ENCODE measurements at places on chromosomes 13 and 19.

GRCh38 chr13:67341406-67341805 is 111.3 kb upstream of the PCDH9 start:
- no peak for DNase-seq

GRCh38 chr13:68056816-68057710 is 826.9 kb upstream of the PCDH9 start:
- DNase-seq: no peak

- no peak for DNase-seq
Observed at GRCh38 chr19:16482745-16483144, 11.0 kb upstream of the EPS15L1 start.

- peak; percentile 85 for DNase-seq
Observed at GRCh38 chr19:6518145-6518911, 12.5 kb upstream of the TNFSF9 start.

GRCh38 chr19:19948800-19949199 is 48.1 kb downstream of the ZNF93 start:
- DNase-seq: no peak

- no peak for DNase-seq
Observed at GRCh38 chr19:45863335-45863839, 440 bp upstream of the SYMPK start.

DNA sequence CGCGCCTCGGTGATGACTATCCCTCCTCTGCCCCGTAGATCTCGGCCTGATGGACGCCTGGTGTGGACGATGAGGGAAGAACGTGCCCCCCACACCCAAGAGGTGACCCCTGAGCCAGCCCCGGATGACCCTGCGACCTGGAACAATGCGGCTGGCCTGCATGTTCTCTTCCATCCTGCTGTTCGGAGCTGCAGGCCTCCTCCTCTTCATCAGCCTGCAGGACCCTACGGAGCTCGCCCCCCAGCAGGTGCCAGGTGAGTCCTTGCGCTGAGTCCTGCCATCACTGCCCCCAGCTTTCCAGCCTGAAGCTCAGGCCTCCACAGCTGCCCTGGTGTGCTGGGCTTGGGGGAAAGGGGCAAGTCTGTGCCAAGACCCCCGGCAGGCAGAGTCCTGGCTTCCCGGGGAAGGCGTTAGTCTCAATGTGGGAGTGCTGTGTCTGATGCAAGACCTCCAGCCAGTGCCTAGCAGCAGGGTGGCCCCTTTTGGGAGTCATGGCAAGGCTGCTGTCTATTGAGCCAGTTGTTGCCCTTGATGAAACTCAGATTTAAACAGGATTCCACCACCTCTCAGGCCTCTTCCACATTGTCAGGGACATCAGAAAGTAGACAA is 67.5 kb downstream of the CHST8 start:
- DNase-seq: no peak

DNA sequence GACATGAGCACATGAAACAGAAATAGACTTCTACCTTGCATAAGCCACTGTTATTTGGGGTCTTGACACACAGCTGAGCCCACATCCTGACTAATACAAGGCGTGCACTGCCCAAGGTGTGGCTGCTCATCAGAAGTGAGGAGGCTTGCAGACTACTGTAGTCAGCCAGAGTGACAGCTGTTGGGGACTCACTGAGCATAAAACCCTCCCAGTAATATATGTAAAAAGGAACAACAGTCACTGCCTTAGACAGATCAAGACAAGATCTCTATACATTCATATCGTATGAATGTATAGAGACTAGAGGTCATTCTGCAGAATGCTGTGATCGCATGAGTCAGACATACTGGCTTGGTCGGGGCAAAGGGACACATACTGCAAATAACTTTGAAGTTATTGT is 4.1 kb upstream of the C1QTNF9B start:
- no peak for DNase-seq

DNA sequence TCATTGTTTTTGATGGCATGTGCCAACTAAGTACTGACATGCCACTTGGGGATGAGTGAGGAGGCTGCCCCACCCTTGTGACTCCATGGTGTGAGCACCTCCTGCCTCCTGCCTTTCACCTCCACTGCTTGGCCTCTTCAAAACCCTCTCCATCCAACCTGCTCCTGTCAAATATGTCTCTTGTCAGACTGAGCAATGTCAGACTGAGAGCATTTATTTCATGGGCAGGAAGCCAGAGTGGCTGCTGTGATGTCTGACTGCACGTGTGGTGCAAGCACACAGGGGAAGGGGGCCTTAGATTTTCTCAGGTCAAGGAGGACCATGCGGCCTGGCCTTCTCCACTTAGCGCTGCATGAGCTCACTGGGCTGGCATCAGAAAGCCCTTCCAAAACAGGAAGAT is 68.3 kb downstream of the STARD13 start:
- DNase-seq: no peak

- no peak for DNase-seq
Observed at GRCh38 chr13:98405107-98405571, 171.8 kb downstream of the STK24 start.

DNA sequence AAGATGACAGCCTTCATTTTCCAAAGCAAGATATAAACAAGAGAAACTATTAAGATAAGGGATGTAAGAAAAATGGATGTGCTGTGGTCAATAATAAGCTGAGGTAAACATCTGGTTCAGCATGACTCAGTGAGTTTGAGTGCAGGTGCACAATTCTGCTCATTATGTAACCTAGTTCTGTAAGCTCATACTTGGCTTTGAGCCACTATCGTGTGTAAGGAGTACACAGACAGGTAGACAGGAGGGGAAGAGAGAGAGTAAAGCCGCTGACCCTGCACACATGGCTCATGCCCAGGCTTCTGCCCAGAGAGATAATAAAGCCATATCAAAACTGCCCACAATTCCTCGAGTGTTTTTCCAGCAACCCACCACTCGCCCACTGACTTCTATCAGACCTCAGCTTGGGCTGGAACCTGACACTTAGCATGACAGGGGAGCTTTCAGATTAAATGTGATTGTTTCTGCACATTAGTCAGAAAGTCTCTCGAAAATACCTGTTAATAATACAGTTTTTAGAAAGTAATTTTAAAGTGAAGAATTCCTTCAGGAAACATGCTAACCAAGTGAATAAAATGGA is 51.7 kb downstream of the ZNF91 start:
- no peak for DNase-seq

- DNase-seq: no peak
Observed at GRCh38 chr13:49314344-49314882, 66.7 kb downstream of the CDADC1 start.

GRCh38 chr13:28316836-28317235 is 178.1 kb downstream of the FLT1 start:
- no peak for DNase-seq

DNA sequence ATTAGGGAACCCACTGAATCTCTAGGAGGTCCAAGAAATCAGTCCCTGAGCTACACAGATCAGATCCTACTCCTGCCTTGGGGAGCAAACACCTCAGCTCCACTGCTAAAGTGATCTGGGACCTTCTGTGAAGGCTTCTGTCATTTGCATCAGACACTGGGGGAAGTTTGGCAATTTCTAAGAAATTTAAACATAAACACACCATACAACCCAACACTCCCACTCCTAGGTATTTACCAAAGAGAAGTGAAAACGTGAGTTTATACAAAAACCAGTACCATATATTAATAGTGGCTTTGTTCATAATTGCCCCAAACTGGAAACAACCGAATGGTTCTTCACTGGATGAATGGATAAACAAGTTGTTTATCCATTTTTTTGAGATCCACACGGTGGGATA is 7.3 kb upstream of the TYROBP start:
- DNase-seq: no peak

GRCh38 chr13:110403315-110403714 is 96.2 kb downstream of the COL4A2 start:
- DNase-seq: no peak

All from activated CD4-positive, alpha-beta T cell treated with anti-CD3 and anti-CD28 coated beads, Interleukin-2, amount 10 ng/mL, durations not matched to agents 24 days and 14 days (primary cell).